ENCODE measurements at places on chromosomes 11 and 22.

DNA sequence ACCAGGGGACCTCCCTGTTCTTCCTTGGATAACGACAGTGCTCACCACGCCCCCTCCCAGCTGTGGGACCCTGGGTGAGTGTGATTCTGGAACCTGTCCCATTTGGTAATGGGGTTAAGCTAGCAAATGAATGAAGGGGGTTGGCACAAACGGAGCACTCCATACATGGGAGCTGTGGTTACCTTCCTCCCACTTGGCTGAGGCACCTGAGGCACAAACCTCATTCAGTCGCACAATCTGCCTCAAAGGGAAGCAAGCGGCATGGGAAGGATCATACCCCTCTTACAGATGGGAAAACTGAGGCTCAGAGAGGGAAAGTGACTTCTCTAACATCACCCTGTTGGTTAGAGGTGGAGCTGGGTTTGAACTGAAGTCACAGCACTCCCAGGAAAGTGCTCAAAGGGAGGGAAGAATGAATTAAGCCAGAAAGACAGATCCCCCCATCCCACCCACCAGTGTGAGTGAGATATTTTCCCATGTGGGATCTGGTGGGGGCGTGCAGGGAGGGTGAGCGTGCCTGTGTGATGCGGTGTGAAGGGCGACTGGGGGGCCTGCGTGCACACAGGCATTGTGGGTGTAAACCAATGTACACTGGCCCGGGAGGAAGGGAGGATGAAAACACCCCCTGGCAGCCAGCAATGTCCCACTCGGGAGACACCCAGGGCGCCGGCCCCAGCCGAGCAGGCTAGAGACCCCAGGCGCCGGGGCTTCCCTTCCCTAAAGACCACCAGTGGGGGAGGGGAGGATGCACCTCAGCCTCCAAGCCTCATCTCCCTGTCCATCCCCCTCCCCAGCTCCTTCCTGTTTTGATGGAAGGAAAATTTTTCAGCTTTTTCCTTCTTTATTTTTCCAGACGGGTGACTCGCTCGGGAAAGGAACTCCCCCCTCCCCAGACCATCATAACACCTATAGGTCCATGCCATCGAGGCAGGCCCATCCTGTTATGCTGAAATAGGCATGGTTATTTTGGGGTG is 8.0 kb upstream of the PDGFB start:
- no peak for DNase-seq

- DNase-seq: no peak
These were observed 8.3 kb upstream of the IGSF9B start for GRCh38 chr11:133965031-133965601.

DNA sequence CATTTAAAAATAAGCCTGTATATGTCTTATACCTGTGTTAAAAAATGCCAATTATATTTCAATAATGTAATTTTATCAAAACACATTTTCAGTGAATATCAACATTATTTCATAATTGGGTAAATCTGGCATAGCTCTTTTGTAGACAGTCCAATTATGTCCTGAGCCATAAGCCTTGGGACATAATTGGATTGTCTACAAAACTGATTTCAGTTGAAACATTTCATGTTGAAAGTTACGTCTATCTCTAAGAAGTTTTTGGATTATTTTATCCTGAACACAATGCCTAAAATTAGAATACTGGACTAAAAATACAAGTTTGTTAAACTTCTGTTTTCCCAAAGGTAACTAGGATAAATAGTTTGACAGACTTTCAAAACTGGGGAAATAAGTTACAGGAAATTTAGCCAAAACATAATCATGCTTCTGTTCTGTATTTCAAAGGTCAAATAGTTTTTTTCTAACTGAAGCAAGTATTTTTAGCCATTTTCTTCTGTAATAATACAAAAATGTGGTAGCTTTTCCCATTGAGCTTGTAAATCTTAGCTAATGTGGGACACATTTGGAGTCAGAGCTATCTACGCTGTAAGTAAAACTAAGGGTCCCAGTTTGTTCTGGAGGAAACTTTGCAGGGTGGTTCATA is 100.7 kb upstream of the BIRC3 start:
- DNase-seq: no peak

DNA sequence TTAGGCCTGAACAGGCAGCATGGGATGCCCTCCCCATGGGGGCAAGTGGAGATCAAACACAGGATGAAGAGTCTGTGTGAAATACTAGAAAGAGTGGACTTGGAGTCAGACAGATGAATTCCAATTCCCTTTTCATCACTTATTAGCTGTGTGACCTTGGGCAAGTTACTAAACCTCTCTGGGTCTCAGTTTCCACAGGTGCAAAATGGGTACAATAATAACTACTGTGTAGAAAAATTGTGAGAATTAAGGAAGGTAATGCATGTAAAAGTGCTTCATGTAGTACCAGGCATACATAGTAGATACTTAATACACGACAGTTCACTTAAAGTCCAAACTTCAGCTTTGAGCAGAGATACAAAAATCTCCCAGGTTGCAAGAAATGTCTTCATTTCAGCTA is 176.4 kb downstream of the DSCAML1 start:
- DNase-seq: no peak

- DNase-seq: no peak
These were observed 108.9 kb downstream of the ARHGAP8 start for GRCh38 chr22:44861245-44861644.

DNA sequence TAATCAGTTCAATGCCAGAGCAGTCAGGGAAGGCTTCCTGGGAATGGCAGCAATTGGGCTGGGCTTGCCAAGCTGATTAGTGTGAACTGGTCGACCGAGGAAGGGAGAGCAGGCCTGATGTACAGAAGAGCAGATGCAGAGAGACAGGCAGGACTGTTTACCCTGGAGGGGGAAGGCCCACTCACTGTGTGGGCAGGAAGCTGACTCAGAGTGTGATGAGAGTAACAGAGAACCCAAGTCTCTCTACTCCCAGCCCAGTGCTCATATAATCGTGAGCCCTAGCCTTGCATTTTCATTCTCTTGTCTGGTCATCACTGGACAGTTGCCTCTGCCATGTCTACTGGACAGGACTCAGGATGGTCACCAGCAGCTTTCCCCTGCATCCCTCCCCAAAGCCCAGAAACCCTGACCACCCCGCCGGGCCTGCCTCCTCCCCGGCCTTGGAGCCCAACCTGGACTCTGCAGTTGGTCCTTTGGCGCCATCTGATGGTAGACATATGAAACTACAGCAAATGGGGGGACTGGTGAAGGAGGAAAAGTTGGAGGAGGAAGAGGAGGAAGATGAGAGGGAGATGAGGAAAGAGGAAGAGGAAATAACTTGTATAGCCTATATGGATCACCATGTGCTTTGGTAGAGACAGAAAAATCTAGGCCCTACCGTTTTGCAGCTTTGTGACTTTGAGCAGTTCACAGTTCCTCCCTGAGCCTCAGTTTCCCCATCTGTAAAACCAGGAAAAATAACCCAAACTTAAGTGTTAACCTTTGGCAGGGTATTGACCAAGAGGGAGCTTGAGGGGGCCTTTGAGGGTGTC is 43.4 kb upstream of the PRDM11 start:
- peak; percentile 71 for DNase-seq

DNA sequence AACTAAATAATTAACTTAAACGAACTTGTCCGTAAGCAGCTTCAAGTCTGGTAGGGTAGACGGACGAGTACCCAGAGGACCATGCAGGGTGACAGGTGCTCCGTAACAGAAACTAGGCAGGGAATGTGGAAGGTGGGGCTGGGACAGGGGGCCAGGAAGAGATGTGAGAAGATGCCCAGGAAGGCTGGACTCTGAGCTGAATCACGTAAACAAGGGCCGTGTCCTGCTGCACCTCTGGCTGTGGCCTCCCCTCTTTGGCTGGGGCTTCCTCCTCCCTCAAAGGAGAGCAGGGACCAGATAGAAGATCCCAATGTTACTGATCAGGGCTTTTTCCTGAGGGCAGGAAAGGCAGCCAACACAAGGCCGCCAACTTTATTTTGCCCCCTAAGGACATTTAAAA is 47.9 kb downstream of the PACSIN2 start:
- DNase-seq: no peak

- no peak for DNase-seq
These were observed 160.5 kb upstream of the NAV2 start for GRCh38 chr11:19552161-19552560.

- DNase-seq: no peak
These were observed 9.7 kb downstream of the ADORA2A start for GRCh38 chr22:24437091-24437490.

GRCh38 chr11:62755086-62755615 is 1.2 kb upstream of the ZBTB3 start:
- no peak for DNase-seq

DNA sequence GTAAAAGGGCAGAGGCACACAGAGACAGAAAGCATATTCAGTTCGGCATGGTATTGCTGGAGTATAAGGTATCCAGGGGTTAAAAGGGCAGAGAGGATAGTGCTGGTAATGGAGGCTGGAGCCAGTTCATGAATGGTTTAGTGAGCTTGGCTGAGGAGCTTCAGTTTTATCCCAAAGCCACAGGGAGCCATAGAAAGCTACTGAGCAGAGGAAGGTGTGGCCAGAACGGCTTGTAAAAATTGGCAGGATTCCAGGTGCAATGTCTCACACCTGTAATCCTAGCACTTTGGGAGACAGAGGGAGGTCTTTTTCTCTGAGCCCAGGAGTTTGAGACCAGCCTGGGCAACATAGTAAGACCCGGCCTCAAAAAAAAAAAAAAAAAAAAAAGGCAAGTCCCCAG is 186.1 kb downstream of the MYO18B start:
- DNase-seq: no peak

- DNase-seq: no peak
These were observed 108.8 kb downstream of the MPPED1 start for GRCh38 chr22:43520632-43521039.

DNA sequence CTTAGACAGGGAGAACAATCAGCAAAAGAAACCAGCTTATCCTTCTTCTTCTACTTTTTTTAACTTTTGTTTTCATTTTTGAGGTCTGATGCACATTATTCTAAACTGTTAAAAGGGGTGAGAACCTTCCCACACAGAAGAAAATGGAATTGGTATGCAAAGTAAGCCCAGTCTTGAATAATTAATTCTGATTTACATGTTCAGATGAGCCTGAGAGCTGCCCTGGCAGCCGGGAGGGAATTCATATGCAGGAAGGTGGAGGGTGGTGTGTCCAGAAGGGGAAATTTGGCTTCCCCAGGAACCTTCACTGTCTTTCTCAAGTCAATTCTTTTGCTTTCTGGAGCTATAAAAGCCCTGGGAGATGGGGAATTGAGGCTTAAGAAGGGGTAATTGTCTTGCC is 181.0 kb downstream of the INSC start:
- DNase-seq: no peak

GRCh38 chr11:1854949-1855885 is 2.3 kb downstream of the LSP1 start:
- DNase-seq: no peak

DNA sequence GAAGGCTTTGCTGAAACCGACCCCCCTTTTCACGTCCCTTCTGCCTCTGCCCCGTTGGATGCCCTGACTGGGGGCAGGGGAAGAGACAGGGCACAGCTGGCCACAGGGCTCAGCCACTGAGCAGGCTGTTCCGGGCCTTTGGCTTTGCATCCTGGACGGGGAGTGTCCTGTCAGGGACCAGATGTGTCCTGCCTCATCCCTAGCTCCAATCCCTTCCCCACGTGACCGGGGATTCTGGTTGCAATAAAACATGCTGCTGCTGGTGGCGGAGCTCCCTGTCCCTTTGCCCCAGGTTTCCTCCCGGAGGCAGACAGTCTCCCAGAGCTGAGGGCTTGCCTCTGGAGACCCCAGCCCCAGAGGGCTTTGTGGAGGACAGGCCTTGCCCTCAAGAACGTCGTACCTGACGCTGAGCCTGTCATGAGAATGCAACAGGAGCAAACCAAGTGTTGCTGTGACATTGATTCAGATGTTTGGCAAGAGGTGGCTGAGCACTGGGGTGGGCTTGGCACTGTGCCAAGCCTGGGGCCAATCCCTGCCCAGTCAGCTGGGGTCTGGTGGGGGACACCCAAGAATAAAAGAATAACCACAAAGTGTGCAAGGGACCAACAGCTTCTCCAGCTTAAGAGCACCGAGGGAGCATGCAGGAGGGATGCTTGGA is 7.3 kb downstream of the CDC42EP2 start:
- no peak for DNase-seq

- no peak for DNase-seq
These were observed 32.0 kb downstream of the NADSYN1 start for GRCh38 chr11:71485063-71485399.

GRCh38 chr11:16365581-16366228 is 9.4 kb upstream of the SOX6 start:
- no peak for DNase-seq

DNA sequence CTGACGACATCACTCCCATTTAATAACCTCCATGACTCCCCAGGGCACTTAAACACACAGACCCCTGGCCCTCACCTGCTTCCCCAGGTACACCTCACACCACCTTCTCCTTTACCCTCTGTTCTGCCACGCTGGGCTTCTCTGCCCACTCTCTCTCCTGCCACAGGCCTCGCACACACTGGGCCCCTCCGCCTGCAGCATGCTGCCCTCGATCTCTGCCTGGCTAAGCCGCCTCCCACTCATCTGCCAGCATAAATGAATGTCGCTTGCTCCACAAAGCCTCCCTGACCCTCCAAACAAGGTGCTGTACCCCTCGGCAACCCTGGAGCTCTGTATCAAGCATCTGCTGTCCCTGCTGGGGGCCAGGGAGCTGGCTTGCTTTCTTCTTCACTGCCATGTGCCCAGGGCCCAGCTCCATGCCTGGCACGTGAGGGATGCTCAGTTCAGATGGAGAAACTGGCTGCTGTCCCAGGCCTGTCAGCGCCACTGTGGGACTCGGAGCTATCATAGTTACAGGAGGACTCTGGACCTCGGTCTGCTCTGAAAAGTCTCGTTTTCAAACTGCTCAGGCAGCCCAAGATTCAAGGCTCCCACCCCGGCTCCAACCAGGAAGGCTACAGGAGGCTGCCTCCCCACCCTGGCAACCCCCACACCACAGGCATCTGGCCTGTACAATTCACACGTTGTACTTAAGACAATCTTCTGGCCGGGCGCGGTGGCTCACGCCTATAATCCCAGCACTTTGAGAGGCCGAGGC is 11.9 kb downstream of the TTLL1 start:
- no peak for DNase-seq

DNA sequence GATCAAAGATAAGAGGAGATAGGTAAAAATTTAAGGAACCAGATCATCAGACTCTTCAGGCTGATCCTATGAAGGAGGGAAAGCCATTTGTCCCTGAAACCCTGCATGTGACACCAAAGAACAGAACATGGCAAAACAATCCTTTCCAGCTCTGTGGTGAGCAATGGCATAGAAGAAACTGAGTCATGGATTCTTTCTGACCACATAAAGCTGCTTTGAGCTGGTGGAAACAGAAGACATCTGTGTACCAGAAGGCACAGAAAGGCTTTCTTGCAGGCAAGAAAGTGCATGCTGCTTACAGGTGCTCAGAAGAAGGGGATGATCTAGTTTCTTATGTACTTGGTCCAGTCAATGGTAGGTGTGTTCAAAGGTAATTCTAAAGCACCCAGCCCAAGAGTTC is 45.0 kb upstream of the APOA1 start:
- DNase-seq: no peak

DNA sequence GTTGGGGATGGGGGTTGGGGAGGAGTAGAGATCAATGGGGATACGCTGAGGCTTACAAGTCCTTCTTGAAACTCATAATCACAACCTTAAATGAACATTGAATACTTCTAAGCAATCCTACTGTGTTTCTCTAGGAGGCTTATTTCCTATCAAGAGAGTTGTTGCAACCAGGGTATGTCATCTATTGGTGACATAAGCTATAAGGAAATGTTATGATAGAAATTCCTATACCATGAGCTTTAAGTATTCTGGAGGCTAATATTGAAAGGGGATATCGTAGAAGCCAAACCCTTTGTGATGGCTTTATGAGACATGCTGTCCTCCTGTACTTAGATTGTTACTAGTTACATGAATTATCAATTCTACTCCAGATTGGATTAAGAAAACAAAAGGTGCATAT is 72.9 kb downstream of the DKK3 start:
- no peak for DNase-seq
